DMS53 (cell line): ENCODE measurements at places on chromosomes 2 and 18.

DNA sequence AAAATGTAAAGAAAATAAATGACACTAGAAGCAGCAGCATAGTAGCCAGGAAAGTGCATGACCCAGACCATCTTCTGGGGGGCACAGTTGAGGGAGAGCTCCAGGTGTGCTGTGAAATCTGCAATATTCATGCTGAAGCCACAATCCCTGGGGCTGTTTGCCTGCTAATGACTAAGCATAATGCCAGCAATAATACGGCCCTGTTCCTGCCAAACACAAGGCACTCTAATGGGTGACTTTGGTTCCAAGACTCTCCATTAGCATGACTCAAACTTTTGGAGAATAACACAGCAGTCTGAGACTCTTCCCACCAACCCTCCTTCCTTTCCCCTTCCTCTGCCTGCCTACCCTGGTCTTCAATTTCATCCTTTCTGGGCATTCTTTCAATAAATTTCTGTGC lies 77.9 kb upstream of the DOCK10 start:
- no peak for DNase-seq

- DNase-seq: no peak
Observed at GRCh38 chr2:37720533-37721200, 49.2 kb upstream of the CDC42EP3 start.

DNA sequence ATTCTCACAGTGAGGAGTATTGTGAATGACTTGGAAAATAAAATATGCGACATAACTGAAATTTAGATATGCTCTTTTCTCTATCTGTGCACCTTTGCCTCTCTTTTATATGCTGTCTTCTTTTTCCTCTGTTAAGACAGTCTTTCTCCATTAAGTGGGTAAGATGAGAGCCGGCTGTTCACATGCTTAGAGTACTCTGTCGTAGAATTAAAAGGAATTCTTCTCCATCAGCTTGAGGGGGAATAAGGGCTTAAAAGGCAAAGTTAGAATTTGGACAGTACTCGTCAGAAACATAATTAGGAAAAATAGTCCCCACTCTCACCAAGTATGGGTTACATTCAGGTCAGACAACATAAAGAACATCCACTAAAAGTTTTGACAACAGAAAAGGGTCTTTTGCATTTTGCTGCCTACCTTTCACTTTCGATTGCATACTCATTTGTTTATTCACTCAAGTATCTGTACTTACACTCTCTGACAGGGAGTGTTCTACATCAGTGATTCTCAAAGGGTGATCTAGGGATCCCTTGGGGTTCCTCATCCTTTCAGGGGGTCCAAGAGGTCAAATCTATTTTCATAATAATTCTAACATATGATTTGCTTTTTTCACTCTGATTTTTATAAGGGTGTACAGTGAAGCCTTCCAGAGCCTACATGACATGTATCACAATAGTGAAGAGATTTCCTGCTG lies 48.0 kb downstream of the ARHGAP15 start:
- DNase-seq: peak; percentile 25

GRCh38 chr2:168529900-168530561 lies 74.0 kb downstream of the CERS6 start:
- no peak for DNase-seq

- DNase-seq: no peak
Observed at GRCh38 chr18:80188643-80189530, 58.4 kb downstream of the PARD6G start.

DNA sequence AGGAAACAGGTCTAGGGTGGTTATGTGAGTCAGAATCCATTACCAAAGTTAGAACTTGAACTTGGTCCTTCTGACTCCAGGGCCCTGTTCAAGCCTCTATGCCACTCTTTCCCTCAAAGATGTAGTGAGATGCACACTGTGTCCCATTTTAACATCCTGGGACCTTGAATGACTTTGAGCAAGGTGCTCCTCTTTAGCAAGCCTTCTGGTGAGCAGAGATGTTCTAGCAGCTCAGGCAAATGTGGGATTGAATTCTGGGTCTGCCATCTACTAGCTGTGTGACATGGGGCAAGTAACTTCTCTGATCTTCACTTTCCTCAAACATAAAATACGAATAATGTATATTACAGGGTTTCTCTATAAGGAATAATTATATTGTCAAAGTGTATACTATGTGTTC lies 294.0 kb upstream of the CXCR4 start:
- no peak for DNase-seq

- DNase-seq: no peak
Observed at GRCh38 chr18:7728297-7728696, 161.2 kb downstream of the PTPRM start.

- no peak for DNase-seq
Observed at GRCh38 chr2:71898375-71898774, 249.3 kb downstream of the CYP26B1 start.

GRCh38 chr18:77063260-77063659 lies 69.3 kb downstream of the MBP start:
- no peak for DNase-seq

DNA sequence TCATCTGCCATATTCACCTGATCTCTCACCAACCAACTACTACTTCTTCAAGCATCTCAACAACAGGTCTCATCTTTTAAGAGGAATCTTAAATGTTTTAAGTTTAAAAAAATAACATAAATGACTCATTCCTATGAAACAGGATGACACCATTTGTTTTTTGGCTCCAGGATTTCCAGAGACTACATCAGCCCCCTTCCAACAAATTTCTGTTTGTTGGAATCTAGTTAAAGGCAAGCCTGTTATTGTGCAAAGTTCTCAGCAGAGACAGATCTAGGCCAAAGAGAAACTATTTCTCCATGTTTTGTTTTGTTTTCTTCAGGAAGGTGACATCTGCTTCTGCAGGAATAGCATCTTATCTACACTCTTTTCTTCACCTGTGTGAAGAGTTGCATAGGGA lies 204.8 kb upstream of the SH3BP4 start:
- DNase-seq: no peak

GRCh38 chr2:67993329-67993728 lies 69.5 kb downstream of the C1D start:
- DNase-seq: no peak

DNA sequence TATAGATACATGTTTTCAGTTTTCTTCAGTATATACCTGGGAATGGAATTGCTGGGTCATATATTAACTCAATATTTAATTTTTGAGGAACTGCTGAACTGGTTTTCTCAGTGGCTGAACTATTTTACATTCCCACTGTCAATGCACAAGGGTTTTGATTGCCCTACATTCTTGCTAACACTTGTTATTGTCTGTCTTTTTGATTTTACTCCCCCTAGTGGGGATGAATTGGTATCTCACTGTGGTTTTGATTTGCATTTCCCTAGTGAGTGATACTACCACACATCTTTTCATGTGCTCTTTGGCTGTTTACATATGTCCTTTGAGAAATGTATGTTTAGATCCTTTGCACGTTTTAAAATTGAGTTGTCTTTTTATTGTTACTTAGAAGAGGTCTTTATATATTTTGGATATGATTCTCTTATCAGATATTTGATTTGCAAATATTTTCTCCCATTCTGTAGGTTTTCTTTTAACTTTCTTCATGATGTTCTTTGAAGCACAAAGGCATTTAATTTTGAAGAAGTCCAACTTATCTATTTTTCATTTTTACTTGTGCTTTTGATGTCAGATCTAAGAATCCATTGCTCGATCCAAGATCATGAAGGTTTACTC lies 36.2 kb downstream of the ASB1 start:
- DNase-seq: peak; percentile 85

GRCh38 chr18:22145160-22145559 lies 24.2 kb upstream of the GATA6 start:
- DNase-seq: no peak
